CD4-positive, alpha-beta T cell treated with Interleukin-15 for 4 hours (primary cell): ENCODE measurements at places on chromosomes 12 and 14.

DNA sequence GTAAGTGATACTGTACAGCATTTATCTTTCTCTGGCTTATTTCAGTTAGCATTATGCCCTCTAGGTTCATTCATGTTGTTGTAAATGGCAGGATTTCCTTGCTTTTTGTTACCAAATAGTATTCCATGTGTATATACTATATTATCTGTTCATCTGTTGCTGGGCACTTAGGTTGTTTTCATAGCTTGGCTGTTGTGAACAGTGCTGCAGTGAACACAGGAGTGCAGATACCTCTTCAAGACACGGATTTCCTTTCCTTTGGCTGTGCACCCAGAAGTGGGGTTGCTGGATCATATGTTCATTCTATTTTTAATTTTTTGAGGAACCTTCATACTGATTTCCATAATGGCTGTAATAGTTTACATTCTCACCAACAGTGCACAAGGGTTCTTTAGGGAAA lies 21.5 kb downstream of the EP400 start:
- DNase-seq: no peak

DNA sequence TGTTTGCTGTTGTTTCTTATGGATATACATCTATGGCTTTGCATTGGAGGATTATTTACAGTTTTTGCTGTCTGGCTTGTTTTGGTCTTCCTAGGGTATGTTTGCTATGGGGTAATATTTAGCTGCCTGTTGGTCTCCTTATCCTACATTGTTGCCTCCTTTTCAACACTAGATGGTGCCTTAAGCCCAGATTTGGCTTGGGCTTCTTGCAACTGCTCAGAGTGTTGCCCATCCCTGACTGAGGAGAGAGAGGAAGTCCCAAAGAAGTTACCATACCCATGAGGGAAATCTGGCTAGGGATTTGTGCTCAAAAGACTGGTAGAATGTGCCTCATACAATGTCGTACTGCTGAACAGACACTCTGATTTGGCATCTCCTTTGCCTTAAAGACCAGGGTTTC lies 94.6 kb upstream of the MUCL1 start:
- DNase-seq: no peak

DNA sequence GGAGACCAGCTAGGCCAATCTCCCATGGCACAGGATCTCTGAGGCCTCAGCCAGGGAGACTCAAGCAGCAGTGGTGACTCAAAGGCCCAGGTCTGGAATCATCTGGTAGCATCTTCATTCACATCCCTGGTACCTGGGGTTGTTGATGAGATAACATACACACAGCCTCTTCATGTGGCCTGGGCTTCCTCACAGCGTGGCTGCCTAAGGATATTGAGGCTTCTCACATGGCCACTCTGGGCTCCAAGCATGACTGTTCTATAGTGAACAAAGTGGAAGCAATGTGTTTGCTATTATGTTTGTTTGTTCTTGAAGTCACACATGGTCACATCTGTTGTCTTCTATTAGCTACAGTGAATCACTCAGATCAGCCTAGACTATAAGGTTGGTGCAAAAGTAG lies 584.1 kb downstream of the VRK1 start:
- no peak for DNase-seq

DNA sequence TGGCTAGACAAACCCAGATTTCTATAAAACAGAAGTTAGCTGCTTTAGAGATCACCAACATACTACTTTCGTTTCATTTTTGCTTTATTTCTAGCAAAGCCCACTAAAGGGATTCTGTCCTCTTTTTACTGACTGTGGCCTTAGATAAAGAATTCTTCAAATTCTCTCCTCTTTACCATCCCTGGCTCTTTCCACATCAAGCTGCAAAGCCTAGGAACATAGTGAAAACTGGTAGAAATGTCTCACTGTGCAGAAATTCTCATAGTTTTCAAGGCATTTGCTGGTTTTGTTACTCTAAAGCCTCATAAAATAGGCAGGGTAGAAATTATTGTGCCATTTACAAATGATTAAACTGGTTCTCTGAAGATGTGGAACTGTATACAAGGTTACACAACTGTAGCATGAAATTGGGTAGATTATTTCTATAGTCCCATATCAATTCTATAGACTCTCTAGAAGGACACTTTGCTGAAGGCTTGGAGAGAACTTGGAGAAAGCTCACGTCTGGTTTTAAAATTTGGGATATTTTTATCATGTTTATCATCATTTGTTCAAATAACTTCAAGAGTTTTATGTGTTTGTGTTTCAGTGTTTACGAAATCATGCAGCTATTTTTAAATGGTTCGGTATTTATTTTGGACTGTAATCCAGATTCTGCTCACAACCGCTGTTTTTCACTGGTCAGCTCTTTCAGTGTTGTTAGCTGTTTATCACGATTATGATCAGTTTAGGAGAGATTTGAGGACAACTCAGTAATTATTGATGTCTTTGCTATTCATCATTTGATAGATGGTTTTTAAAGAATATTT lies 36.7 kb upstream of the CSRP2 start:
- DNase-seq: no peak

- DNase-seq: no peak
Observed at GRCh38 chr14:101602466-101602840, 41.2 kb downstream of the DIO3 start.

DNA sequence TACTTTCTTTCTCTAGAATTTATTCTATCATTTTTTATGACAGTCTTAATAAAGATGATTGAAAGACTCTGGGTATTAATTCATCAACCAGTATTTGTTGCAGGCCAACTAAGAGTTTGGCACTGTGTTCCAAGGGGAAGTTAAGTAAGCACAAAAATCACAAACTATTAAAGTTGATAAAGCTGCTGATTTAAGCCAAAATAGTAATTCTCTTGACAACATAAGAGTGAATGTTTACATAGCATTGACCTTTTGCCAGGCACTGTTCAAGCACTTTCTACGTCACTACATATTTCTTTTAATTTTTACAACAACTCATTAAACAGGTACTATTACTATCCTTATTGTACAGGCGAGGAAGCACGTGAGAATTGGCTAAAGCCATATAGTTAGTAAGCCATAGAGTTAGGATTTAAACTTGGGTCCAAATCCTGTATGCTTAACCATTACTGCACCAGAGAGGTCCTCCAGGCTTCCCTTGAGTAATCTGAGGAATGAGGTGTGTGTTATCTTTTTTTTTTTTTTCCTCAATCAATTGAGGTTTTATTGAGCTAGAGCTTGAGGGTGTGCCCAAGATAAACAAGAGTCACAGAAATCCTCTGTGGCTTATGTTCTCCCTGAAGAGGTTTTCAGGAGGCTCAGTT lies 1009.6 kb downstream of the DIO2 start:
- DNase-seq: no peak

- DNase-seq: no peak
Observed at GRCh38 chr12:93468008-93468371, 676 bp downstream of the MRPL42 start.

DNA sequence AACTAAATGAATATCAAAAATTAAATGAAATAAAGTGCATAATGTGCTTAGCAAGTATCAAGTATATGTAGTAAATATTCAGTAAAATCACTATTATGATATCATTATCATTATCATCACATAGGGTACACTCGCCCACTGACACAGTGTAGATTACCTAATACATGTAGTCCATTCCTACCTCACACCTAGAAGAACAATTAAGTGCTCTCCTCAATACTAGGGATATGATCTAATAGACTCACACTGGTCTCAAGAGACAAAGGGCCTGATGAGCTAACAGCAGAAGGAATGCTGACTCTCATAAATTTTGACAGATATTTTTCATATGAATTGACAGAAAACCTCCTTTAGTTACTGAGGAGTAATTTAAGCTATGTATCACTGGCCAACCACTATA lies 29.1 kb downstream of the FSCB start:
- no peak for DNase-seq
